Cardiac fibroblast (primary cell): ENCODE measurements at places on chromosomes 3 and 15.

DNA sequence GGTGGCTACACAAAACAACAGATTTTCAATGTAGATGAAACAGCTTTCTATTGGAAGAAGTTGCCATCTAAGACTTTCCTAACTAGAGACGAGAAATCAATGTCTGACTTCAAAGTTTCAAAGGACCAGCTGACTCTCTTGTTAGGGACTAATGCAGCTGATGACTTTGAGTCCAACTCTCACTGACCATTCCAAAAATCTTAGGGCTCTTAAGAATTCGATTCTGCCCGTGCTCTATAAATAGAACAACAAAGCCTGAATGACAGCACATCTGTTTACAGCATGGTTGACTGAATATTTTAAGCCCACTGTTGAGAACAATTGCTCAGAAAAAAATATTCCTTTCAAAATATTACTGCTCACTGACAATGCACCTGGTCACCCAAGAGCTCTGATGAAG, 202.4 kb upstream of the PRICKLE2 start:
- DNase-seq = no peak

- DNase-seq = no peak
These were observed 4.3 kb downstream of the SLCO3A1 start for GRCh38 chr15:91857772-91858171.

- DNase-seq = no peak
These were observed 80.9 kb downstream of the PRICKLE2 start for GRCh38 chr3:64144241-64144900.

DNA sequence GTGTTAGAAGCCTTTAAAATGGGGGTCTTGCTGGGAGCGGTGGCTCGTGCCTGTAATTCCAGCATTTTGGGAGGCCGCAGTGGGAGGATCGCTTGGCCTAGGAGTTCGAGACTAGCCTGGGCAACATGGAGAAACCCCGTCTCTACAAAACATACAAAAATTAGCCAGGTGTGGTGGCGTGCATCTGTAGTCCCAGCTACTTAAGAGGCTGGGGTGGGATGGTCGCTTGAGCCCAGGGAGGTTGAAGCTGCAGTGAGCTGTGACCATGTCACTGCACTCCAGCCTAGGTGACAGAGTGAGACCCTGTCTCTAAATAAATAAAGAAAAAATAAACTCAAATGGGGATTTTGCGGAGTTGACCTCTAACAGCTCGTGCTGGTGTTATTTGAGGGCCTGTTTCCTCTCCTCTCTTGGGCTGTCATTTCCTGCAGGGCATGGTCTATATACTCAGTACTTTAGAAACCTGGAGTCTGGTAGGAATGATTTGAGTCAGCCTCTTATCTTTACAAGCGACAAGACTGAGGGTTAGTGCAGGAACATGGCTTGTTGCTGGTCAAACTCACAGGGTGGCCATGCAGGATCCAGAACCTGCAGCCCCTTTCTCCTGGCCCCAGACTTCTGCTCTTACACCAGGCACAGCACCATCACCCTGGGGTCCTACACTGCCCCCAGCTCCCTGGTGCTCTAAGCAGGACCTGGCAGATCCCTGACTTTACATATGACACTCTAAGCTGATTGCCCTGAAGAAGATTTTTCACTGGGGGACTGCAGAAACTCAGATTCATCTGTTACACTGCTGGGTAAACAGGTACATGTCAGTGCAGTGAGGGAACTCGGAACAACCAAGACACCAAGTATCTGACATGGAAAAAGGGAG, 15.1 kb downstream of the EHD4 start:
- DNase-seq = no peak
